SK-N-SH treated with all-trans-retinoic acid at 6 μM for 48 hours (cell line): ENCODE measurements at places on chromosomes 5 and 9.

GRCh38 chr5:170716396-170716795 is 67.1 kb upstream of the GABRP start:
- ATAC-seq = no peak

DNA sequence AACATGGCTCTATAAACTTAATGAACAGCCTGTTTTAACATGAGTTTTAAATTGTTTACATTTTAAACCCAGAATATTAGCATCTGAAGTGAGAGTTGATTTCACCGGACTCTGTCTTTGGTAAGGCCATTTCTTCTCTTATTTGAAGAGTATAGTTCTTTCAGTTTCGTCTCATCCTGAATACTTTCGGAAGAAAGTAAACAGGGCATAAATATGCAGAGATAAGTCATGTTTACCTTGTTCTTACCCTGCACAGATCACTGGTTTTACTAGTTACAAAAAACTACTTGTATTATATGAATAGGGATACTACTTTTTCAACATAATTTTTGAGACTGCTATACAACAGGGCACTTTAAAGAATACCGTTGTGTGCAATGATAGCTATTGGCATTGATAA is 656.3 kb upstream of the ZNF608 start:
- no peak for ATAC-seq

- ATAC-seq = no peak
Observed at GRCh38 chr5:67033880-67034651, 162.5 kb downstream of the CD180 start.

- no peak for ATAC-seq
Observed at GRCh38 chr9:137556069-137556838, 4.6 kb downstream of the MRPL41 start.

- ATAC-seq = peak; percentile 10; the same call in 2 of the 3 replicates
Observed at GRCh38 chr5:54514291-54514690, 3.3 kb upstream of the SNX18 start.

GRCh38 chr5:61327760-61328753 is 4.0 kb upstream of the ZSWIM6 start:
- no peak for ATAC-seq

DNA sequence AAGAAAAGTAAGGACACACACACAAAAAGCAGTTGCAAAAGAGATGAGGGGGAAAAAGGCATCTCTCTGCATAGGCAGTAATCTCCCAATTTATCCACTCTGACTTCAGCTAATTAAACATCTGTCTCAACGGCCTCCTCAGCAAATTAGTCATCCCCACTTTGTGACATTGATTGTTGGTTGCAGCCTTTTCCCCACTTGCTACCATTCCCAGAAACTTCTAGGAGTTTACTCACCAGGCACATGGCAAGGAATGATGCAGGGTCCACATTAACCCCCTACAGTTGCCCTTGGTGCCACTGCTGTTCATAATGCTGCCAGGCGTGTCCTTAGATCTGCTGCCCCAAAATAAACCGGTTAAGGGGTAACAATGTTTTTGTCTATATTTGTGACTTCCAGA is 174.6 kb downstream of the MAPKAP1 start:
- no peak for ATAC-seq
